ENCODE measurements at places on chromosomes 16 and 17. TPM values are rescaled to one million over a fixed set of nuclear protein-coding genes. Genes with fewer than 3 reads are reported as not detected.

NDRG4 gene
- total RNA-seq = 20.1 TPM

TNK1 gene
- 32.7 TPM for total RNA-seq

RRAD gene
- 2.6 TPM for total RNA-seq

TBC1D3G gene
- total RNA-seq = not detected

AATK gene
- 31.7 TPM for total RNA-seq

GPR179 gene
- not detected for total RNA-seq

KRTAP3-2 gene
- not detected for total RNA-seq

NFAT5 gene
- total RNA-seq = 57.2 TPM

CCDC40 gene
- 56.2 TPM for total RNA-seq

FN3K gene
- total RNA-seq = 14.5 TPM

- DNase-seq = no peak
These were observed 7.3 kb upstream of the ALOX15 start for GRCh38 chr17:4648741-4649140.

- no peak for DNase-seq
These were observed 18.4 kb upstream of the GPRC5C start for GRCh38 chr17:74413491-74413890.

DNA sequence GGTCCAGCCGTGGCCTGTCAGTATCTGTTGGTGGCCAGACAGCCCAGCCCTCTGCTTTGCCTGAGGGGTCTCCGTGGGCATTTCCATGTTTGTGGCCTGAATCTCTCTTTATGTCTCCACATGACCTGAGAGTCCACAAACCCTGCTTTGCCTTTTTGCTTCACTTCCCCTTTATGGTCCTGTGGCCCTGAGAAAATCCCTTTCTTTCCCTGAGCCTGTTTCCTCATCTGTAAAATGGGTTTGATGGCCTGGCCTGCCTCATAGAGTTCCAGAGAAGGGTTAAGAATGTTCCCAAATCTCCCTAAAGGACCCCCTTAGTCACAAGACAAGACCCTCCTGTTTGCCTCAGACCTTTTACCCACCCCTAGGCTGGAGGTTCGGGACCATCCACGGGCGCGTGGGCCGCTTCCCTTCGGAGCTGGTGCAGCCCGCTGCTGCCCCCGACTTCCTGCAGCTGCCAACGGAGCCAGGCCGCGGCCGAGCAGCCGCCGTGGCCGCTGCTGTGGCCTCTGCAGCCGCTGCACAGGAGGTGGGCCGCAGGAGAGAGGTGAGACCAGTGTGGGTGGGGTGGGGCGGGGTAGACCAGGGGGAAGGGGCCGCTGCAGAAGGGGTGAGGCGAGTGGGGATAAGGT is 26.2 kb upstream of the ALKBH5 start:
- no peak for DNase-seq

- no peak for DNase-seq
These were observed 37.9 kb downstream of the LYRM1 start for GRCh38 chr16:20938426-20938825.

GRCh38 chr16:53291757-53292392 is 142.4 kb upstream of the RBL2 start:
- no peak for DNase-seq

DNA sequence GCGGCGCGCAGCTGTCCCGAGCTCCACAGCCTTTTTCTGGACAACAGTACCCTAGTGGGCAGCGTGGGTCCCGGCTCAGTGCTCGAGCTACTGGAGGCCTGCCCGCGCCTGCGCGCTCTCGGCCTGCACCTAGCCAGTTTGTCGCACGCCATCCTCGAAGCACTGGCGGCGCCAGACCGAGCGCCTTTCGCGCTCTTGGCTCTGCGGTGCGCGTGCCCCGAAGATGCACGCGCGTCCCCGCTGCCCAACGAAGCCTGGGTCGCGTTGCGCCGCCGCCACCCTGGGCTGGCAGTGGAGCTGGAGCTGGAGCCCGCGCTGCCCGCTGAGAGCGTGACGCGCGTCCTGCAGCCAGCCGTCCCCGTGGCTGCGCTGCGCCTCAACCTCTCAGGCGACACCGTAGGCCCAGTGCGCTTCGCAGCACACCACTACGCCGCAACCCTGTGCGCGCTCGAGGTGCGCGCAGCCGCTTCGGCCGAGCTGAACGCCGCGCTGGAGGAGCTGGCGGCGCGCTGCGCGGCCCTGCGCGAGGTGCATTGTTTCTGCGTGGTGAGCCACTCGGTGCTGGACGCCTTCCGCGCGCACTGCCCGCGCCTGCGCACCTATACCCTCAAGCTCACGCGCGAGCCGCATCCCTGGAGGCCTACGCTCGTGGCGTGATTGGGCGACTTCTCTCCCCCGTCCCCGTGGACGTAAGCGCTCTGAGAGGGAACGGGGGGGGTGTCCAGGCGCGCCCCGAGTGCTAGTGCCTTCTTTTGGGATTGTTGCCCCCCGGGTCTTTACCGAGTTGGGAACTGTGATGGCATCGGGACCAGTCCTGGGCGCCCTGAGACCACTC is 1.2 kb upstream of the HSF4 start:
- DNase-seq = peak; percentile 80

- DNase-seq = no peak
These were observed 740.3 kb upstream of the SOX9 start for GRCh38 chr17:71380535-71380934.

DNA sequence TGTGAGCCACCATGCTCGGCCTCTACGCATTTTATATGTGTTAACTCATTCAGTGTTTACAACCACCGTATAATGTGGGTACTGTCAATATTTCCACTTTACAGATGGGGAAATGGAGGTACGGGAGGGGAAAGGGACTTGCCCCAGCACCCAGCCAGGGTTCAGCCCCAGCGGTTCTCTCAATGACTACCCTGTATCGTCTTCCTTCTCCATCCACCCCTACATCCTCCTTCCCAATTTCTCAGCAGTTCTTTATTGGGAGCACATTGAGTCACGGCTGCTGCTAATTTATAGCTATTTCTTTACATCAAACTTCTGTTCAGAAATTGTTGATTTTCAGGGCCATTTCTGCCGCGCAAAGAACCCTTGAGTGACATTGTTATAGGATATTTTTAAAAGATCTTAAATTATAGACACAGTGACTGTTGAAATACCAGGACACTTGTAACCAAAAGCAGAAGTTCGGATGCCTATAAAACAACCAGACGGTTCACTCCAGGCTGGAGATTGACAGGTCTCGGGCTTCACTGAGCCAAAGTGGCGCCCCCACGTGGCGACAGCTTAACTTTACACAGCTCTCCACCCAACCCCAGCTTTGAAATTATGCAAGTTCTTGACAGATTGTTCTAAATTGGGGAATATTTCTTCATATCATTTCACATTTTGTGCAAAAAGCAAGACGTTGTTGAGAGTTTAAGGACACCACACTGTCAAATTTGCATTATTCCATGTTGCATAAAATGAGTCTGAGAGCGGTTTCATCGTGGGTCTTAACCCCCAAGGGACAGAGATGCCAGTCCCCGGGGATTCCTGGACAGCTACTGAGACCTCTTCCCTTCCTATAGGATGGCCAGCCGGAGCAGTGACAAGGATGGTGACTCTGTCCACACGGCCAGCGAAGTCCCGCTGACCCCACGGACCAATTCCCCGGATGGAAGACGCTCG is 11.8 kb downstream of the SYT17 start:
- peak; percentile 72 for DNase-seq

GRCh38 chr16:82631701-82632685 is 5.2 kb downstream of the CDH13 start:
- DNase-seq = no peak

- no peak for DNase-seq
These were observed 30.2 kb downstream of the CLTC start for GRCh38 chr17:59649886-59650285.

DNA sequence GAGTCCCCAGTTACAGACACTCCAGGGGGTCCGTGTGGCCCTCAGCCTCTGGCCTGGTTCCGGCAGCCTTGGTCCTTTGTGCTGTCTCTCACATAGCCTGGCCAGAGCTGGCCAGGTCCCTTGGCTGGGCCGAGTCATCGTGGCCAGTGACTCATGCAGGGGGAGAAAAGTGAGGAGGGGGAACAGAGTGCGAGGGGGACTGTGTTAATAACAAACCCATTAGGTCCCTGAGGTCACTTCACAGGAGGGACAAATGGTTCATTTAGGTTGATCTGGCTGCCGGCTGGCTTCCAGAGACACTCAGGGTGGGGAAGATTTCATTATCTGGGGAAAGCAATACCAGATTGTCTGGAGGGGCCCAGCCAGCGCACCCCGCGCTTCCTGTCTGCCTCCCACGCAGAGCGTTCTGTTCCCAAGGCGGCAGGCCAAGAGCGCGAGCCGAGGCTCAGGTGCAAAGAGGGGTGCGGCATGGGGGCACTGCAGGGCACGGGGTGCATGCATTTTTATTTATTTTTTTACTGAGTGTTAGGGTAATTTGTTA is 223.1 kb downstream of the SEC14L1 start:
- DNase-seq = no peak

DNA sequence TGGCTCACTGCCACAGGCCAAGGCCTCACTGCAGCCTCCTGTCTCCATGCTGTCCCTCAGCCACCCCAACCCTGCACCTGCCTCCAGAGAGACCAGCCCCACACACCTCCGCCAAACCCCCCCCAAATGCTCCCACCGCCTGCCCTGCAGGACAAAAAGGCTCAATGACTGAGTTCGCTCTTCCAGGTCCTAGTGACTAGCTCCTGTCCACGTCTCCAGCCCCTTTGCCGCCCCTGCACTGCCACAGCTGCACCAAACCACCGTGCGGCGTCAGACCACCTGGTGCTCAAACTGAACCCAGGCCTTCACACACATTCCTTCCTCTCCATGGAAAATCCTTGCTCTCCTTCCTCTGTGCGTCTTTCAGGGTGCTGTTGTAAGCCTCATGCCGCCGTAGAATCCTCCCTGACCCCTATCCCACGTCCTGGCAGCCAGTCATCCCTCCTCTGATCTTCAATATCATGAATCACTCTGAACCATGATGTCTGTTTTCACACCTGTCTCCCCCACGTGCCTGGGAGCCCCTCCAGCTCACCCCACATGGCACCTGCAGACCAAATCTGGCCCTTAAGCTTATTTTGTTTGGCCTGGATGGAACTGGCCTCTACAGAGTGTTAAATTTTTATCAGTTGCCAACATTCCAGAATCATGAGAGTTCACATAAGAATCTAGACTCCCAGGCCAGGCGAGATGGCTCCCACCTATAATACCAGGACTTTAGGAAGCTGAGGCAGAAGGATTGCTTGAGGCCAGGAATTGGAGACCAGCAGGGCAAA is 4.3 kb upstream of the GSG1L start:
- DNase-seq = no peak

DNA sequence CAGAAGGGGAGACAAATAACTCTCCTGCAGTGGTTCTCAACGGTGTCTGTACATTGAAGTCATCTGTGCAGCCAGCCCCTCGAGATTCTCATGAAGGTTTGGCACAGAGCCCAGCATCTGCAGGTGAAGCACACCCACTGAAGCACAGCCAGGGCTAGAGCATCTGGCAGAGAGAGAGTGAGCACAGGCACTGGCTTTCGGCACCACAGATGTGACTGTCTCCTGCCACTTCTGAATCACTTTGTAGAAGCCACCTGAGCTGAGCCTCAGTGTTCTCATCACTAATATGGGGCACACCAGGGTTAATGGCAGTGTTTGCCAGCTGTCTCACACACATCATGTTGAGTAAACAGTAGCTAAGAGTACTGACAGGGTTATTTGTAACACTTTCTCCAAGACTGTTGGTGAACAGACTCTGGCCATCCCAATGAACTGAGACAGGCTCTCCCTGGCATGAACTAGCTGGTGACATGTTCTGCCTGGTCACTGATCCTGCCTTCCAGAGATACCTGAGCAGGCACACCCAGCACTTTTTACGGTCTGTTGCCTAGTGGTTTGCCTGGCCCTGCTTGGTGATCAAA is 10.9 kb downstream of the HSPB9 start:
- no peak for DNase-seq

- no peak for DNase-seq
These were observed 27.1 kb upstream of the SCNN1B start for GRCh38 chr16:23274968-23275367.

GRCh38 chr17:8225813-8226535 is 15.6 kb upstream of the AURKB start:
- peak; percentile 69 for DNase-seq

- no peak for DNase-seq
These were observed 5.0 kb downstream of the SLC6A2 start for GRCh38 chr16:55660828-55661227.

- DNase-seq = no peak
These were observed 1.7 kb upstream of the STAC2 start for GRCh38 chr17:39227364-39227919.

DNA sequence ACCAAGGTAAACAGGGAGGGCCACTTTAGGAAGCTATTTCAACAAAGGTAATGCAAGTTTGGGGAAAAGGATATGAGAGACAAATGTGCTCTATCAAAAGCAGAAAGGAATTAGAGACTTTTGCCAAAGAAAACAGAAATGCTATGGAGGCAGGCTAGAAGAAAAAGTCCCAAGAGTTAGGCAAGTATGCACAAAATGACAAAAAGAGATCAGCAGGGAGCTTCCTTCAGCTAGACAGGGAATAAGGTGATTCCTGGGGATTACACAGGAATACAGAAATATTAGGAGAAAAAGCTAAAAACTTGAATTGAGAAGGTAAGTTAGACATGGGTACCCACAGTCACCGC is 2.4 kb downstream of the FXR2 start:
- no peak for DNase-seq

GRCh38 chr17:5468075-5468473 is 708 bp downstream of the DHX33 start:
- DNase-seq = no peak

GRCh38 chr17:50590946-50591737 is 30.6 kb downstream of the CACNA1G start:
- no peak for DNase-seq

DNA sequence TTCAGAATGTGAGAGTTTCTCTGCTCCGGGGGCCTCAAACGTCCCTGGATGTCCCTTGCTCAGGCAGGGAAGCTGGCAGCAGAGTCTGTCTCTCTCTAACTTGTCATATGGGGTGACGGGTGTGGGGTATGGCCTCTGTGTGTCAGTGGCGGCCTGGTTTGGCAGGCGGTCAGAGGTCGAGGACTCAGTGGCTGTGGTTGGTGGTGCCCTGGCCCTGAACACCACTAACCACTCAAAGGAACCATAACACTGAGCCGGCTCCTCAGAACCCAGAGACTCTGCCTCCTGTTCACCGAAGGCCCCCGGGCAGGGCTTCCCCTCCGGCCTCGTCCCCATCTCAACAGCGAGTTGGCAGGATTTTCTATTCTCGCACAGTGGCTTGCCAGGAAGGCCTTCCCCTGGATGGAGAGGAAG is 677 bp downstream of the P2RX1 start:
- DNase-seq = no peak

- DNase-seq = no peak
These were observed 241.4 kb downstream of the PMP22 start for GRCh38 chr17:15023589-15024336.

- DNase-seq = no peak
These were observed 9.6 kb downstream of the DLX3 start for GRCh38 chr17:49985310-49985990.

GRCh38 chr17:65674246-65675045 is 113.0 kb upstream of the AXIN2 start:
- no peak for DNase-seq

GRCh38 chr16:55390630-55391237 is 66.7 kb downstream of the IRX6 start:
- peak; percentile 16 for DNase-seq

DNA sequence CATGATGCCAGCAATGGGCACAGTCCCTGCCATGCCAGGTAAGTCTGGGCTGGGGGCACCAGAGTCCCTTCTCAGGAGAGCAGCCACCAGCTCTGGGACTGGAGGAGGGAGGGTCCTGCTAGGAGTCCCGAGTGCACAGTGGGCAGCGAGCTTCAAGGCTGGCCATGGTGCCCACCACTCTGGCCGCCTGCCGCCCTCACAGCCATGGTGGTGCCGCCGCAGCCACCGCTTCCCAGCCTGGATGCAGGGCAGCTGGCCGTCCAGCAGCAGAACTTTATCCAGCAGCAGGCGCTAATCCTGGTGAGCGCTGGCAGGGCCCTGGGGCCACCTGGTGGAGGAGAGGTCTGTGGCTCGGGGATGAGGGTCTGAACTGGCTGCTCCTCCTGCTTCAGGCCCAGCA is 17.9 kb upstream of the SMIM5 start:
- DNase-seq = no peak
